Kasumi-1 (cell line): ENCODE measurements at places on chromosomes 5 and 9.
A peak's percentile ranks its signal among the peaks of the same experiment; 100 is the strongest.

- no peak for DNase-seq
Measured at GRCh38 chr9:131999692-132000551, 79.7 kb downstream of the MED27 start.

DNA sequence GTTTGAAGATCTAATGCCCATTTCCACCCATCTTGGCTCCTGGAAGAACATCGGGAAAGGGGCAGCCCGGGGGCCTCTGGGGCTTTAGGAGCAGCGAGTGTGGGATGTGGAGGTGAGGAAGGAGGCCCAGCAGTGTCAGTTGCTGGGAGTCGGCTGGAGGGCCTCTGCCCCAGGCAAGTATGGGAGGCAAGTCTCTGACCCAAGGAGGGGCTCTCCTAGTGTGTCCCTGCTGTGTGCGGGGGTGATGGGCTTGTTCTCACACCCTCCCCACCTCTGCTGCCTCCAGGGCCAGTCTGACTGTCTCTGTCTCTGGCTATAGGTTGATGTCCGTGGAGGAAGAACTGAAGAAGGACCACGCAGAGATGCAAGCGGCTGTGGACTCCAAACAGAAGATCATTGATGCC lies 129.7 kb downstream of the DAB2IP start:
- DNase-seq: no peak

DNA sequence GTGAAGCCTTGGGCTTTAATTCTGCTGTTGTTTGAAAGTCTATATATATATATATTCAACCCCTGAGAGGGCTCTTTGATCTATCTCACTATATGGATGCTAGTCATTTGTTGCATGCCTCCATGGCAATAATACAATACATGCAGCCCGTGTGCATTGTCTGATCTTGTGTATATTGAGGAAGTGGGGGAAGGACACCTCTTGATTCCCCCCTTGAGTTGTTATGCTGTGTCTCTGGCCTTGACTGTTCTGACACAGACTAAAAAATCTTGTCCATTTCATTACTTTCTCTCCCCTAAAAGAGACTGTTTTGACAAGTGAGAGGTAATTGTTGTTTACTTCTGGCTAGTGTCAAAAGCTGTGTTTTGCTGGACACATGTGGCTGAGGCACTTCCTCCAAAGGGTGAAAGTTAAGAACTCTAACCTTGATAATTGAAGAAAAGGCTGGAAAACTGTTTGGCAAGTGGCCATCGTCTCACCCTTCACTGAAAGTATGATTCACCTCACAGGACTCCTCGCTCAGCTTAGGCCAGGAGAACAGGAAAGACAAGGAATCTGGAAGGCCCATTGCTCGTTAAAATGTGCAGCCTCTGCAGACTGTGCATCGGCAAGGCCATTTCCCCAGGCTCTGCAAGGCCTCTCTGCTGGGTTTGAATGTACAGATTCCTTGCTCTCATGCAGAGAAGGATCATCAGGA lies 304.0 kb downstream of the PRELID2 start:
- DNase-seq: no peak

DNA sequence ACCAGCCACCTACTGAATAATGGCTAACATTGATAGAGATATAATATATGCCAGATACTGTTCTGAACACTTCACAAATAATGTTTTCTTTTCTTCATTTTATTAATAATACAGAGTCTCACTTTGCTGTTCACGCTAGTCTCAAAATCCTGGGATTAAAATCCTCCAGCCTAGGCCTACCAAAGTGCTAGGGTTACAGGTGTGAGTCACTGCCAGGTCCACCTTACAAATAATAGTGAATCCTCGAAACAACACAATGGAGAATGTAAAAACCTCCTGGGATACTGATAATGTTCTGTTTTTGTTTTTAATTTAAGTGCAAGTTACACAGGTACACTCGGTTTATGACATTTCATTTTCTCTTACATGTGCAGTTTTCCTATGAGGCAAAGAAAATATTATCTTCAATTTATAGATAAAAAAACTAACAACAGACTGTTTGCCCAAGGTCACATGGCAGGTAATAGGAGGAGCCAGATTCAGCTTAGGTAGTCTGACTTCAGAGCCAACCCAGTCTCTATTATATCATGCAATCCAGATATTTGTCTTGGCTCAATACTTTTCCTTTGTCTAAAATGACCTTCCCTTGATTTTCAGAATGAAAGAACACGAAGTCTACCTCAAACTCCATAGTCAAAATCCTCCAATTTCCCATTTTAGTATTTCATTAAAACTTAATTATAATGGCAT lies 7.8 kb downstream of the ZFR start:
- no peak for DNase-seq

GRCh38 chr5:137498736-137499505 lies at the start of gene SPOCK1:
SPOCK1 (minus strand) TSS chr5:137499326.
- peak; percentile 50 for DNase-seq

- DNase-seq: peak; percentile 9
Measured at GRCh38 chr5:59656351-59657254, 236.9 kb downstream of the PDE4D start.

GRCh38 chr9:19102181-19102630 lies 498 bp downstream of the HAUS6 start:
- peak; percentile 13 for DNase-seq

- no peak for DNase-seq
Measured at GRCh38 chr5:7823594-7823993, 27.3 kb downstream of the CFAP90 start.

DNA sequence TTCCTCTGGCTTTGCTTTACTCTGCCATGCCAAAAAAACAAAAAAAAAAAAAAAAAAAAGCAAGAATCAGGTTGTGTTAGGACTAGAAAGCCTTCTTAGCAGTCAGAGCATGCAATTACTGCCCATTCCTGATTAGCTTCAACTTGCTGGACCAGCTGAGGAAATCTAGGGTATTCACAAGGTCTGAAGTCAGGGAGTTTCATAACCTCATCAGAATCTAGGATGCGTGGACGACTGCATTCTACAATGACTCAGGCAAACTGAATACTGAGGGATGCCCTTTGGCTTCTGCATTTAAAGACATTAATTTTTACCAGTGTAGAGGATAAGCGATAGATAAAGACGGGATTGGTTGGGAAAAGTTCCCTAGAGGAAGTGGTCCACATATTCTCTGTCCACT lies 39.2 kb upstream of the SHOC1 start:
- no peak for DNase-seq

DNA sequence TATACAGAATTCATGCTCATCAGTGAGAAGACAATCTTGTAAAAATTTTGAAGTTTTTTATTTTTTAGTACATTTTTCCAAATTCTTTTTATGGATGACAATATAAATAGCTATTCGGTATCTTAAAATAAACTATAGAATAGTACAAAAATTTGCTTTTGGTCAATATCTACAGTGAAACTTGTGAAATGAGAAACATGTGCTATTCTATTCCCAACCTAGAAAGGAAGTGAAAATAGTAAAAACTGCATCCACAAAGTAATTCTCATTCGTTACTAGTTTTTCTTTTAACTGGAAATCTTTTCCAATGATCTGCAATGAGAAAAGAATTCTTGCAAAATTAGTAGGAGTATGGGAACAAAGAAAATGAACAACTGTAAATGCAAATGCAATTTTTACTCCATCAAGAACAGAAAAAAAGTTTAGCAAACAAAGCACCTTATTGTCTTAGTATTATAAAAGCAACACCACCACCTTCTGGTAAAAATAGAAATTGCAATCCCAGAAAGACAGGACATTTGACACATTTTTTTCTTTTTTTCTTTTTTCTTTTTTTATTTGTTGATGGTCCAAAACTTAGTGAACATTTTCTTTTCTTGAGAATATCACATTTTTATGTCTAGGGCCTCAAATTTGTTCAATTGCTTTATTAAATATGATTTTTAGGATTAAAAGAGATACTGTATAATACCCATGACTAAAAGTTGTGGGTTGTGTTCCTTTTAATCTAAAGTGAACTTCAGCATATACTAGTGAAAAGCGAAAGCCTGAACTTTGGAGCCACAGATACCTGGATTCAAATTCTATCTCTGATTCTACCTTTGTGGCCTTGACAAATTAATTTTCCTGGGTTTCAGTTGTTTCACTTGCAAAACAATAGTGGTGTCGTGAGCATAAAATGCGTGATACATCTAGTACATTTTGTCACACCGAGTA lies 72.3 kb downstream of the SLCO4C1 start:
- peak; percentile 61 for DNase-seq

- peak; percentile 54 for DNase-seq
Measured at GRCh38 chr9:78029551-78030295, 1.9 kb downstream of the GNAQ start.

GRCh38 chr9:134971696-134972095 lies 54.0 kb upstream of the FCN1 start:
- DNase-seq: no peak

- DNase-seq: no peak
Measured at GRCh38 chr9:93942161-93942560, 13.0 kb downstream of the BARX1 start.

GRCh38 chr5:130116462-130116861 lies 212.2 kb downstream of the CHSY3 start:
- no peak for DNase-seq

DNA sequence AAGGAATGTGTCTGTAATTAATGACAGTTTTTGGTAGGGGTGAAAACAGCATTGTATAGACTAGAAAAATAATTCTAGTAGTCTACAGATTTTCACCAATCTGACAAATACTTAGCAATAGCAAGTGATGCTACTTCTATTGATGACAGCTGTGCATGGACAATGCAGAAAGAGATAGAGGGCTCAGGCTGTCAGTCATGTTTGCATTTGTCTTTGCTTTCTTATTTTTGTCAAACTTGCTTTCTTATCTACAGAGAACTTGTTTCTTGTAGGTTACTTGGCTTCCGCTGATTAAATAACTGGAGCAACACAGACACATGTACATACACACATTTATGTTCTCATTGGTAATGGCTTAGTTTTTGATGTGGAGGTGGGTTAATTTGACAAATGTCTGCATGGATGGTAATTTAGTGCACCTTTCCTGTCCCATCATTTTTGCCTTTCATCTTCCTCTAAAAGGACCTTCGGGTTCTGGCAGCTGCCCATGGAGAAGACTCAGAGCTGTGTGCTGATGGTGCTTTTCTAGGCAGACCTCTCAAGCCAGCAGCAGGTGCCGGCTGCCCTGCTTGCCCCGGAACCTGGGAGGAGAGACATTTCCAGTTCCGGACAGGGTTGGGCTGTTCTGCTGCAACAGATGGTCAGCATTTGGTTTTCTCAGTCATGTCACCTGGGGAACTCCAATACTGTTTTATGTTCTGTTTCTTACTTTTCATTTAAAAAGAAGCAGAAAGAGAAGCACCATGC lies 28.8 kb downstream of the CAMK4 start:
- no peak for DNase-seq

DNA sequence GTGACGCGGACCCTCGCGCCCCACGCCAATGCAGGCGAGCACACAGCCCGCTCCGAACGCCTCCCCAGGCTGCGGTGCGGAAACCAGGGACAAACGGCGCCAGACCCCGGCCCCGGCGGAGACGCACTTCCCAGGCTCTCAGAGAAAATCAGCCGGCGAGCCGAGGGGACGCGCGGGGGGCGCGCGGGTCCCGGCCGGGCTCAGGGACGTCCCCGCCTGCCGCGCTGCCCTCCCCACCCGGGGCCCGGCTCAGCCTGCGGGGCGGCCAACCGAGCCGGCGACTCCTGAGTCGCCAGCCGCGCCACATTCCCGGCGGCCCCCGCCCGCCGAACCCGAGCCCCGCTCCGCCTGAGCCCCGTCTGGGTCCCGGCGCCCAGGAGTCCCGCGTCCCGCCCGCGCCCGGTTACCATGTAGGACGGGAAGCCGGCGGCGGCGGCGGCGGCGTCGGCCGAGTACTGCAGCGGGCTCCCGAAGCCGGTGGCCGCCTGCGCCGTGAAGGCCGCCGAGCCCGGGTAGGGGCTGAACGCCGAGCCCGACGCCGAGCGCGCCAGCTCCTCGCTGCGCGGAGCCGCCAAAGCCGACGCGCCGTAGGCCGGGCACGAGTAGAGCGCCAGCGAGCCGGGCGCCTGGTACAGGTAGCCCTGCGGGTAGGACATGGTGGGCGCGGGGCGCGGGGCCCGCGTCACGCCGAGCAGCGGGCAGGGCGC lies 566 bp downstream of the IRX2 start:
- DNase-seq: no peak

DNA sequence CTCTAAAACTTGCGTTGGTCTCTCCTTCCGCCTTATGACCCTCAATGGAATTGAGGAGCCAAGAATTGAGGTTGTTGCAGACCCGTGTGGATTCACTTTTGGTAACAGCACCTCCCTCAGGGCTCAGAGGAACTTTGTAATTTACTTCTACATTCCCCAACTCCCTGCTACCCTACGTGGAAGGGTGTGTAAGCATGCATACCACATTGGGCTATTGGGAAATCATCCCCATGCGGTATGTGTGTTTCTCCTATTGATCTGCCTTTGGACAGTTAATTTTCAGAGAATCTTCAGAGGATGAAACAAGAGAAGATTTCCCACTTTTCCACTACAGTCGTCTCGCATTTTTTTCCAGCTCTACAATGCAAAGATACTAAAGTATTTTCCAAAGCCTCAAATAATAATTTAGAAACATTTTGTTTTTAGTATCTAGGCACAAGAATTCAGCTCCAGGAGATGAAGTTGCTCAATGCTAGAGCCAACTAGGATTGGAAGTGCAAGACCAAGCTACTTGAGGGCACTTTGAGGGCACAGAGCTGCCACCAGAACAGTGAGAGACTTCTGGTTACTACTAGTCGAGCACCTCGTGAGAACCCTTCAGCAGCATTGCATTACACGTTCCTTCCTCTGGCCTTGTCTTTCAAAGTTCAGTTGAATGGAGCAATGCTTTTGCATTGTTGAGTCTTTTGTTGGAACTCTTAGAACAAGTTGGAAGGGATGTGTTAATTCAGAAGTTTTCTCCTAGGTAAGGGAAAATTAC lies 3.4 kb downstream of the C1QTNF3 start:
- DNase-seq: no peak

- no peak for DNase-seq
Measured at GRCh38 chr5:56246769-56247168, 13.6 kb upstream of the ANKRD55 start.

- peak; percentile 91 for DNase-seq
Measured at GRCh38 chr5:124658867-124659557, 87.4 kb downstream of the ZNF608 start.

GRCh38 chr9:109715344-109715743 lies 64.7 kb upstream of the PALM2AKAP2 start:
- no peak for DNase-seq

GRCh38 chr9:77440057-77440456 lies 208.1 kb downstream of the GNA14 start:
- no peak for DNase-seq

DNA sequence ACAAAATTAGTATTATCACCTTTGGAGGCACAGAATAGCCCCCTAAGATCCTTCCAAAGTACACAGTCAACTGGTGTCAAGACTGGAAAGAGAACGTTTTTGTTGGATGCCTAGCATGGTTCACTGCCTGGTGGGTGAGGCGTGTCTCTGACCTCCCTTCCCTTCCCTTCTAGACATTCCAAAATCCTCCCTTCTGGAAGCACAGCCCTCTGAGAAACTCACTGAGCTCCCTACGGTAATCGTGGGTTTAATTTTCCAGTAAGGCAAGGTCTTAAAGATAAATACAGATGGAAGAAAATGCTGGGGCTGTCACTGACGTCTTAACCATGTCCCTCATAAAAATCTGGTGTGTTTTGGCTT lies 138.8 kb downstream of the LIFR start:
- DNase-seq: no peak
